Stimulated activated CD4-positive, alpha-beta T cell treated with anti-CD3 and anti-CD28 coated beads, Interleukin-2, amount 100 ng/mL, for 48 hours (primary cell): ENCODE measurements at places on chromosomes 5 and 9.

GRCh38 chr5:151458314-151458713 lies 10.9 kb downstream of the SLC36A1 start:
- DNase-seq = no peak

DNA sequence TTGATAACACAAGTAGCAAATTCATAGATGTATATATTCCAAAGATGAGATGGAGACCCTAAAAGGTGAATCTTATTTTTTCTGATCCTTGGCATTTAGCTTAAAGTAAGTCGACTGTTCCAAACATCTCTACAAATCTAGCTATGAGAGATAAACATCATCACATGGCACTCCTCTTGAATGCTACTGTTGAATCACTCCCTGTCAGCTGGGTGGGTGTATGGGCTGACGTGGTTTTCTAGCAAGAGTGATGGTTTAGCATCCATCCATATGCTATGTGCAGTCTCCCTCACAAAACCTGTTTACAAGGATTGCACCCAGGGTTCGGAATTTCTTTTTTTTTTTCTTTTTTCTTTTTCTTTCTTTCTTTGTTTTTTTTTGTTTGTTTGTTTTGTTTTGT lies 13.8 kb downstream of the ACO1 start:
- DNase-seq = no peak

- peak; percentile 38 for DNase-seq
Observed at GRCh38 chr9:136138566-136138965, 19.9 kb upstream of the TMEM250 start.

DNA sequence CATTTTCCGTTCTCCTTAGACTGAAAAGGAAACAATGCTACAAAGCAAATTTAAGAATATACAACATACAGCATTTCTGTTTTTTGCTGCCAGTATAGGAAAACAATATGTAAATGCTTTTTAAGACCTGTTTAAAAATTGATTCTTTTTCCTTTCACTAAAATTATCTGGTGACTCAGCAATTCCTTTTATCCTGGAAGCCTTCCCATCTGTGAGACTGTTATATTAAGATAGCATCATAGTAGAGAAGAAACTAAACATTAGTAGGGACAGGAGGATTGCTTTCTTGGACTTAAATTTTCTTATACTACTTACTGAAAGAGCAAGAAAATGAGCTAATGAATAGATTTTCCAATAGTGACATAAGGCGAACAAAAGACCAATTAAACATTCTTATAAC lies 30.0 kb upstream of the GPR21 start:
- DNase-seq = no peak

DNA sequence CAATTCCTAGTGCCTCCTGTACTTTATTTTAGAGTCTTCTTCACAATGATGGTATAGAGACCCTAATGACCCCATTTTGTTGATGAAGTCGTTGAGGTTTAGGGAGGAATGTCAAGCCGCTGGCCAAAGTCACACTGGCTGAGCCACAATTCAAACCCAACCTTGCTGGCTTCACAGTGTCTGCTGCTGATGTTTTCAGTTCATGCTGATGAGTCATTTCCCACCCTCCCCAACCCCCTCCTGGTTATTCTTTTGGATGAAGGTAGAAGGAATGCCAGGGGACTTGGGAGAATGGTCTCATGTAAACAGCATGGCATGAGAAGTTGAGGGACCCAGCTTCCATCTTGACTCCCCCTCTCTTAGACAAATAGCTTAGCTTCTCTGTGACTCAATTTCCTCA lies 68.6 kb downstream of the TMEM252 start:
- no peak for DNase-seq

DNA sequence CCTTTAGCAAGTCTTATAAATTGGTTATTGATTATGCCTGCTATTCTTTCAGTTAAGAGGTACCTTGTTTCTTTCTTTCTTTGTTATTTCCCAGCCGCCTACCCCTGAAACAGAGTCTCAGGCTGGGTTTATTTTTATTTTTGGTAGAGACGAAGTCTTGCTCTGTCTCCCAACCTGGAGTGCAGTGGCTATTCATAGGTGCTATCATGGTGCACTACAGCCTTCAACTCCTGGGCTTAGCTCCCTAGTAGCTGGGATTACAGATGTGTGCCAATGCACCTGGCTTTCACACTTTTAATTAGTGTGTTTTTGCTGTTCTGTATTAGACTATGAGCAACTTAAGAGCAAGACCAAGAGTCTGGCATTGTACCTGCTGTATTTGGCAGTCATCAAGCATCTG lies 14.2 kb downstream of the MAML1 start:
- DNase-seq = no peak

GRCh38 chr9:96667363-96667728 lies 12.2 kb upstream of the PRXL2C start:
- no peak for DNase-seq

DNA sequence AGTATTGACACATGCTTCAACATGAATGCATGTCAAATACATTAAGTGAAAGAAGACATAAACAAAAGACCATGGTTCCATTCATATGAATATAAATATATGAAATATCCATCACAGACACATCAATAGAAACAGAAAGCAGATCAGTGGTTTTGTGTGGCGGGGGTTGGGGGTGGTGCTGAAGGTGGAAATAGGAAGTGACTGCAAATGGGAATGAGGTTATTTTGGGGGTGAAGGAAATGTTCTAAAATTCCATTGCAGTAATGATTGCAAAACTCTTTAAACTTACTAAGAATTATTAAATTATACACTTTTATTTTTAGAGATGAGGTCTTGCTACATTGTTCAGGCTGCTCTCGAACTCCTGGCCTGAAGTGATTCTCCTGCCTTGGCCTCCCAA lies 28.7 kb downstream of the TAF1L start:
- DNase-seq = no peak

DNA sequence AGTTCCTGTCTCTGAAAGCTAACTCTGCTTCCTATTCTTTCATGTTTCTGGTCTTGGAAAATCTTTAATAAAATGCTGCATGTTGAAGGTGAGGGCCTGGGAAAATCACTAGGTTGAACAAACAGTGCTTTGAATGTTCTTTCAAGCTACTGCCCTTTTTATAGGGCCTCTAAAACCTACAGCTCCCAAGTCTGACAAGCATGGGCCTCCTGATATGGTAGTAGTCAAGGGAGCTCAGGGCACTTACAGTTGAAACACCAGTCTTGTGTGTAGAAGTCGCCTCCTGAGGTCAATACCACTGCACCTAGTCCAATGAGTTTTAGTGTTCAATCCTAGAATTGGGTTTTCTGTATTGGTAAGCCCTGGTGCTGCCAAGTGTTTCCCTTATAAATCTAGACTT lies 20.5 kb downstream of the VLDLR start:
- DNase-seq = no peak

GRCh38 chr5:81212211-81212751 lies 20.8 kb upstream of the CKMT2 start:
- DNase-seq = no peak

DNA sequence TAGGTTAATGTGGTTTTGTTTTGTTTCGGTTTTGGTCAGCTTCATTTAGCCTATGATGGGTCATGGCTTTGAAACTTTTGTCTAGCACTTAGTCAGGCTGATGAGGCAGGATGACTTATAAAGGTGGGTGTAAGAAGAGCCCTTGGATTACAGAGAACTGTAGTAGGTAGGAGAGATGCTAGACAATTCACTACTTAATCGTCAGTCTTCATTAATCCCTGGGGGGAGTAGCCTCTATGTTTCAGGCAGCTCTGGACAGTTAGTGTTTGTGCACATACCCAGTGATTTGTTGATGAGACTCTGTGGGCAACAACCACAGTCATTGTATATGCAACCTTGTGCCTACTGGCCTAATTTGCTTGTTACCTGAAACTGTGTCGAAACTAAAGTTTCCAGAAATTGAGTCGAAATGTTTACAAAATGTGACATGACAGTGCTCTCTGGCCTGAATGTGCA lies 113.3 kb downstream of the MTREX start:
- peak; percentile 28 for DNase-seq

DNA sequence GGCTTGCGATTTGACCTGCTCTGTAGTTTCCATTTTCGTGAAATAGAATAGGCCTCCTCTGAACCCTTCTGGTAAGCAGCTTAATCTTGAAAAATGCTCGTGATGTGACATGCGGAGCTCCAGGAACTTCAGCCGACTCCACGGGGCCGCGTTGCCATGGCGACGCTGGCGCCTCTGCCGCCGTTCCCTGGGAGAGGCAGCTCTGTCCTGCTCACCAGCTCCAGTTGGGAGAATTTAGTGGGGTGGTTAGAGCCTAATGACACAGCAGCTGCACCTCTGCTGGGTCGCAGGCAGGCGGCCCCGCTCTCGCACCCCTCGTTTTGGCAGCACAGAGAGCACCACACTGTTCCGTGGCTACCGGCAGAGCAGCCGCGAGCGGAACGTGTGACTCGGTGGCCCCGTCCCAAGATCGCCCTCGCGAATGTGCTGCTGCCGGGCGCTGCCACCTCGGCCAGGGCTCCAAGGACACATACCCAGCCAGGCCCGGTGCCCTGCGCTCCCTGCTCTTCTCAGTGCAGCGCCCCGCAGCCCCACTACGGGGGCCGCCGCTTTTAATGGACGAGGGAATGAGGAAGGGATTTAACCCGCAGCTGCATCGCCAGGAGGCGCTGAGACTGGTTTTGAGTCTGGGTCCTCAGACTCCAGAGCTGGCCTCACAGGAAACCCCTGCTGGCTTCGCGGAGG lies 131.2 kb upstream of the LMX1B start:
- no peak for DNase-seq

- no peak for DNase-seq
Observed at GRCh38 chr5:119063579-119064379, 7.1 kb upstream of the DMXL1 start.

DNA sequence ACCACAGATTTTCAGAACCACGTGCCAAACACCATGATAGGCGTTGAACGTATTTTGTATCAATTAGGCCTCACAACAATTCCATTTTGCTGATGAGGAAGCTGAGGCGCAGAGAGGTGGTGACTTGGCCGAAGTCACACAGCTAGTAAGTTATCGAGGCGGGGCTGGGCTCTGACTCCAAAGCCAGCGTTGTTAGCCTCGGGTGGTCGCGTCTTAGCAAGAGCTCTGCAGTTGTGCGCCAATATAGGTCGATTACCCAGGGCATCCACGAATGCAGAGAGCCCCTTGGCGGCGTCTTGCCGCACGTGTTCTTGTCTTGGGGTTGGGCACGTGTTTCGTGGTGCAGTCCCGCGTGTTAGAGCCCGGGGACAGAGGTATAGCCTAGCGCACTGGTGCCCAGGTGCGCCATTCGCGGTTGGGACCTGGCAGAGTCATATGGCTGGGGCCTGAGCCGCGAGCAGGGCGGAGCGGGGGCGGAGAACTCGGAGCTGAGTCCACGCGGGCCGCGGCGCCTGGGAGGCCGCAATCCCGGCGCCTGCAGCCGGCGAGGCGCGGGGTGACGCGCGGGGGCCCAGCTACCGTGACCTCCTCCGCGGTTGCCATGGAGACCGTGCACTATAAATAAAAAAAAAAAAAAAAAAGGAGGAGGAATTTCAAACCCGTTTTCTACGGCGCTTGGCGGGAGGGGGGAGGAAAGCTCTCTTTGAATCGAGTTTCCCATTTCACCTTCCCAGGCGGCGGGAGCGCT lies 62.3 kb downstream of the CXXC5 start:
- peak; percentile 36 for DNase-seq

DNA sequence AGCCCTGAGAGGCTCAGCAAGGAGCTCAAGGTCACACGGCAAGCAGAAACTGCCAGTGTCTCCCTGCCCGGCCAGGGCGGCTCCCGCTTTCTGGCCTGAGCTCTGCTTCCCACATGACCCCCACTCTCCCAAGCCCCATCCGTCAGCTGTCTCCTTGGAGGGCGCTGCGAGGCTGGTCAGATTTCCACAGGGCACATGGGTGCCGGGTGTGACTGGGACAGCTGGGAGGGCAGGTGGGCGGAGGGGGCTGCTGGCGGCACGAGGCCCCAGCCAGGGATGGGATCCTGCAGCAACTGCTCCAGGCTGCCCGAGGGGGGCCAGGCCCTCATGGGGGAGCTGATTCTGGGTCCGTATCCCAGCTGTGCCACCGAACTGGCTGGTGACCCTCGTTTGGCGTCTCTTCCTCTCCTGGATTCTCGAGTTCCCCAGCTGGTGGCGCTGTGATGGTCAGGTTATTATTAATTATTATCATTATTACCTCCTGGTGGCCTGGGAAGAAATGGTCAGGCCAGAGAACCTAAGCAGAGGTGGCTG lies 12.9 kb upstream of the WDR38 start:
- no peak for DNase-seq

DNA sequence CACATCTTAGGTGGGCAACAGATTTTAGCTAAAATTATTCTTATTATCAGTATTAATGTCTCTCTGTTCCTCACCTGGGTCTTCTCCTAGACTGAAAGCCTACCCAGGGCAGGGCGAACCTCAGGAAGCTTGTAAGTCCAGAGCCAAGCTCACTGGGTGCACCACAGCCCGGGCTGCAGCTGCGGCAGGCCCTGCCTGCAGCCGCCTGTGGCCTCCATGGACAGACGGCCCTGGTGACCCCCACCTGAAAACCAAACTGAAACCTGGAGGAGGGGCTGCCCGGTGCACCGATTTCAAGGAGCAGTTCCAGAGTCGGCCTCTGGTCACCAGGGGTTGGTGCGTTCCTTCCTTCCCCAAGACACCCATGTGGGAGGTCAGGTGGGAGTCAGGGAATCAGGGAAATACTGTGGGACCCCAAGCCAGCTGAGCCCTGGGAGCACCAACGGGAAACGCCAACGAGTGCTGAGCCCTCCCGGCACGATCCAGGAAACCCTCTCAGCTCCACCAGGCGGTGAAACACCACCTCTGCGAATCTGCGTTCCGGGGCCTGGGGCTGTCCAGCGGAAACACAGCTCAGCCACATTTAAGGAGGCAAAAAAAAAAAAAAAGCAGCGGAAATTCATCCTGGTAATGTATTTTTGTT lies 68.6 kb upstream of the PPP1R26 start:
- no peak for DNase-seq

- peak; percentile 11 for DNase-seq
Observed at GRCh38 chr5:112551419-112552032, 132.4 kb upstream of the EPB41L4A start.

- no peak for DNase-seq
Observed at GRCh38 chr9:87862536-87863268, 20.0 kb upstream of the SPATA31E1 start.

GRCh38 chr5:107325866-107326265 lies 344.9 kb downstream of the EFNA5 start:
- DNase-seq = no peak

DNA sequence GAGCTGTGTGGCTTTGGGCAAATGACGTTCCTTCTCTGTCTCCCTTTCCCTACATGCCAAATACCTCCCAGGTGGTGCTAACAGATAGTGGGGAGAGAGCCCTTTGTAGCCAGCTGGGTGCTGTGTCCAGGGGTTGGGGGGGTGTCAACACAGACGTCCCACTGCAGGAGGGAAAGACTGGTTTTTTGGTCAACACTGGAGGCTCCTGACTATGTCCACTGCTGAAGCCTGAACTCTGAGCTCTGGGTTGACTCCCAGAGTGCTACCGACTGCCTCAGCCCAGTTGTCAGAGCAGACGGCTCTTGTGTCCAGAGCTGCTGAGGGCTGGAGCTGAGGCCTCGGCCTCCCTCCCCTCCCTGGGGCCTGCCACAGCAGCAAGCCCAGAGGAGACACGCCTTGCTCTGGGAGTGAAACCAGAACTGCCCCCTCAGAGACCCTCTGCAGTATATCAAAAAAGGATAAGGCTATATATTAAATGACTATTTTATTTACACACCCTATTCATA lies 14.8 kb upstream of the SLC25A51 start:
- DNase-seq = no peak
